Ovary (tissue), 10 donors: ENCODE measurements at places on chromosomes 3 and 15.

DNA sequence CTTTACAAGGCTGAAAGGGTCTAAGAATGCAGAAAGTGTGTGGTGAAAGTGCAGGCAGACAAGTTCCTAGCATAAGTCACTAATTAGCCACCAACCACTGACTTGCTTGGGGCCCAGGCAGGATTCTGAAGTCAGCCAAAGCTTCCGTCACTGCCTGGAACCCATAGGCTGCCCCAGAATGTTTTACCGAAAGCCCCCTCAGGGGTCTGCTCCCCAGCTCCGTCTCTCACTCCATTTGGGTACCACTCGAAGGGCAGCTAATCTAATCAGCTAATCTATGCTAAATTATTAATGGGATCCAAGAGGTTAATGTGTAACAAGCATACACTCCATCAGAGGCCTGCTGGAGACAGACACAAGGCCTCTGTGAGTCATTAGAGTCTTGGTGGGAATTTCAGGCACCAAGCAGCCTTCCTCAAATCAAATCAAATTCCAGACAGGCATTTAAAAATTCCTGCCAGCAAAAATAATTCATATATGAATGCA is 13.2 kb downstream of the ADAMTS9 start:
- DNase-seq: no peak

DNA sequence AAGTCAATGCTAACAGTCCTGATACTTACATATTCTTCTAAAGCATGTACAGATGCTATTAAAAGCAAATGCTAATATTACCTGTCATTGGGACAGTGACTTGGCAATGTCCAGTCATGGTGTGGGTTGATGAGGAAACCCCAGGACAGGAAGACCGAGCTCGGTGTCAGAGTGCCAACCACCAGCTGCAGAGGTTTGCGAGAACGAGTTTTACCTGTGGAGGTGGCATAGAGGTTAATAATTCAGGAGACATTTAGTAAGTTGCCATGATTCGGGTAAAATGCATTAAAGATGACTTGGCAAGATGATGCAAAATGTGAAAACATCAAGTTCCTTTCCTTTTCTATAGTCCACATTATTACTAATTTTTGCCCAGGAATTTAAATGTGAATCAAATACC is 94.5 kb downstream of the ABI3BP start:
- DNase-seq: no peak

- no peak for DNase-seq
Measured at GRCh38 chr3:2684046-2684445, 426.1 kb downstream of the IL5RA start.

DNA sequence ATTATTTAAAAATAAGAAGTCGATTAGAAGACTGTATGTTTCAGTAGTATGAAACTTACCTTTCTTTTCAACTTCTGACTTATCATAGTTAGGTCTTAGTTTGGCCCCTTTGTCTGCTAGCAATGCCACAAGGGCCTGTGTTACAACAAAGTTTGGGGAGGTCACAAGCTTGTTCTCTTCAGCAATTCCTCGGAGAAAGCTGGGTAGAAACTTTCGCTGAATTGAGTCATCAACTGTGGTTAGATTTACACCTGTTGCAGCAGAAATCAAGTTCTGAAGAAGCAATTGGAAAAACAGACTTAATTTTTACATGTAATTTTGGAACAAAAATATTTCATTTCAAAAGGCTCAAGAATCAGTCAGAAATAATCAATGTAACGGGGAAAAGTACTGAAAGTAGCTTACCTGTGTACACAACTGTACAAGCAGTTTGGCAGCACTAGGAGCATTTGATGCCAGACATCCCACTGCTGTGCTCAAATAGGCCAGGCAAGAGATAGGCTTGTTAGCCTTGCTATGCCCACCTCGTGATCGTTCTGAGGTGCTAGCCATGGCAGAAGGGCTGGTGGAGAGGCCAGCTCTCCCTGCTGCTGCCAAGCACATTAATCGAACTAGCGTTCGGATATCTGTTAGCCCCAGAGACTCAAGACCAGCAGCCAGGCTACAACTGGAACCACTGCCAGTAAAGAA is 58.6 kb downstream of the FBXL22 start:
- DNase-seq: no peak

DNA sequence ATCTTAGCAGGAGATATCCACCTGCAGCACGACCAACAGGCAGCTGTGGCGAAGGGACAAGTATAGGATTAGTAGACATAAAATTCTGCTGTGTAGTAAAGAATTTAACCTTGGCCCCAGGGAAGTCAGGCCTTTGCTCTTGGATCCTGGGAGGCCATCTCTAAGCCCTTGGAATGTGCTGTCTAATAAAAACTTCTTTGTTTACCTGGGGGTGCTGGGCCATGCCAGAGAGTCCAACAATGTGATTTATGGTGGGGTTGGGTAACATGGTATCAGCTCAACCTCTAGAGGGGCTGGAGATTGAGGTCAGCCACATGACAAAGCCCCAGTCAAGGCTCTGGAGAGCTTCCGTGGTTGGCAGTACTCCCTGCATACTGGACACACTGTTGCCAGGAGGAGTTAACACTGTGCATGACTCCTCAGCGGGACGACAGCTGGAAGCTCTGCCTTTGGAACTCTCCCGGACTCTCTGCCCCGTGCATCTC is 52.4 kb downstream of the HEG1 start:
- DNase-seq: peak; percentile 69

- no peak for DNase-seq
Measured at GRCh38 chr3:71966185-71966584, 181.2 kb upstream of the PROK2 start.

- DNase-seq: no peak
Measured at GRCh38 chr3:49593041-49593440, 38.8 kb downstream of the BSN start.

GRCh38 chr15:93830221-93831080 is 400.9 kb upstream of the MCTP2 start:
- DNase-seq: no peak

- no peak for DNase-seq
Measured at GRCh38 chr15:29252234-29252633, 17.4 kb downstream of the NSMCE3 start.

- no peak for DNase-seq
Measured at GRCh38 chr3:195148549-195148948, 122.4 kb downstream of the XXYLT1 start.

DNA sequence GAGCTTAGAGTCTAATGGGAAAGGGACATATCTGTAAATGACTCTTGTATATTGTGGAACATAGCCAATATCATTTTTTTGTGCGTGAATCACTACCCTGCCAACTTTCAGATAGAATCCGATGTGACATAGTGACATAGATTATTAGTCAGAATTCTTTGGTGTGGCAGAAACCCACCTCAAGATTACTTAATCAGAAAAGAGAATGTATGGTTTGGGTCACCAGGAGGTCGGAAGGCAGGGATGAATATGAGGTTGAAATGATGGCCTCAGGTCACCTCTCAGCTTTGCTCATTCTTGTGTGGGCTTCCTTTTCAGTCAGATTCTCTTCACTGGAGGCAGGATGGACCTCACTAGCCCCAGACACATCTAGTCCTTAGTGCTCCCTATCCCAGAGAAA is 41.4 kb downstream of the SNAPC5 start:
- no peak for DNase-seq

GRCh38 chr3:15795651-15796308 is 2.0 kb downstream of the ANKRD28 start:
- DNase-seq: no peak

- no peak for DNase-seq
Measured at GRCh38 chr3:194508491-194509453, 22.0 kb upstream of the ATP13A3 start.
